ENCODE measurements at places on chromosomes 11 and 22.

GRCh38 chr11:117766576-117766975, 30.4 kb downstream of the DSCAML1 start:
- DNase-seq = no peak

DNA sequence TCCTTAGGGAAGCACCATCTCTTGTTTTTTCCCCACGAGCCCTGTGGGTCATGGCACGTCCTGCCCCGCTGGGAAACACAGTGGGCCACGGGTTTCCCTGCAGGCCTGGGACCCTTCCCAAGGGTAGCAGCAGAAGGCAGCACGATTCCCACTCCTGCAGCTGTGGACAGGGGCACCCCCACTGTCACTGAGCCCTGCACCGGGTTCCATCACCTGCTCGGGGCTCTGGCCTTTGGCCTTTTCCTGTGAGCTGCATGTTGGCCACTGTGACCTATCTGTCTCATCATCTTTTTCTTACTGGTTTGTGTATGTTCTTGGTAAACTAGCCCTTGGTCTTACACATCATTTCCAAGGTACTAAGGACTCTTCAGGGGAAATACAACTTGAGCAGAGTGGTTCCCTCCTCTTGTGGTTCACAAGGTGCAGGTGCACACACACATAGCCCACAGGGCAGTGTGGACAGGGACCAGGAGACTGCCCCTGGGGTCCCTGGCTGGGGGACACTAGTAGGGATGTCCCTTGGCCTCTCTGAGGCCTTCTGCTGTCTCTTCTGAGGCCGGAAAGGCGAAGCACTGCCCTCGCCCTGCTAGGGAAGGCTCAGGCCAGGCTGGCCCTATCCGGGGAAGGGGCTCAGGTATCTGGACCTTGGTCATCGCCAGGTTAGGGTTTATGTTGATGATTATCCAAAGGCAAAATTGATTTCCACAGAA, 19.0 kb upstream of the TXNRD2 start:
- DNase-seq = no peak

DNA sequence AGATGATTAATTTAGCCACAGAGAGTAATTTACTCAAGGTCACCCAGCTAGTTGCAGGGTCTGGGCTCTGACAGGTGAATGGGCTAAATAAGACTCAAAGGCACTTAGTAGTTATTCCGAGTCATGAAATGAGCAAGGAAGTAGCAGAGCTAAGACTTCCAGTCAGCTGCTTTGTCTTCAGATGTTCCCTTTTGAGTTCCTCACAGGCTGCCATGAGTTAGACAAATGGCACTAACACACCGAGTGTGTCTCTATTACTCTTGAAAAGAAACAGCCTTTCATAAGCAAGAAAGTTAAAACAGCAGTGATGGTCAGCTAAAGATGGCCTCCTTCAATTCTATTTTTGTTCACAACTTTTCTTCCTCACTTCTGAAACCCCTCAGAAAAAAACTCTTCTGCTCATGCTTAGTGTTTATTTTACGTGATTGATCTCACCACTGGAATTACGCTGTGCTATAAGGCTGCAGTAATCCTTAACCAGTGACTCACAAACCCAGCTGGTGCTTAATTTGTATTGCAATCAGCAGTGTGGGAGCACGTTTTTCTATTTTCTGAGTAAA, 389.1 kb downstream of the AASDHPPT start:
- no peak for DNase-seq

GRCh38 chr22:19530751-19531150, 6.5 kb upstream of the CLDN5 start:
- DNase-seq = no peak

DNA sequence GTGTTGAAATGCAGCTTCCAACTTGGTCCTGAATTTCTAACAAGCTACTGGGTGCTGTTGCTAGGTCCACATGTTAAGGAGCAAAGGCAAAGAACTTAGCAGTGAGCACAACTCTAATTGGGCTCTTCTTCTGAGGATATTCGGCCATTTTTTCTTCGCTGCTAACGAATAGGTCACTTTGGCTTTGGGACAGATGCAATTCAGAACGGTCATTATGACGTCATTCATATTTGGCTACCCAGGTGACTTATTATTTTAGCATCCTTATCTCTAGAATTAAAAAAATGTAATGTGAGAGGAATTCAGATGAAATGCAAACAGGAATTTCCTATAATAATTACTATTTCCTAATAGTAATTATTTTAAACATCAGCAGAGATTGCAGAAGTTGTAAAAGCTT, 13.9 kb downstream of the TMA7B start:
- no peak for DNase-seq

- DNase-seq = no peak
Measured at GRCh38 chr11:61684870-61685616, 4.9 kb downstream of the DAGLA start.

GRCh38 chr11:71499125-71499524, 27.9 kb upstream of the KRTAP5-7 start:
- DNase-seq = no peak

DNA sequence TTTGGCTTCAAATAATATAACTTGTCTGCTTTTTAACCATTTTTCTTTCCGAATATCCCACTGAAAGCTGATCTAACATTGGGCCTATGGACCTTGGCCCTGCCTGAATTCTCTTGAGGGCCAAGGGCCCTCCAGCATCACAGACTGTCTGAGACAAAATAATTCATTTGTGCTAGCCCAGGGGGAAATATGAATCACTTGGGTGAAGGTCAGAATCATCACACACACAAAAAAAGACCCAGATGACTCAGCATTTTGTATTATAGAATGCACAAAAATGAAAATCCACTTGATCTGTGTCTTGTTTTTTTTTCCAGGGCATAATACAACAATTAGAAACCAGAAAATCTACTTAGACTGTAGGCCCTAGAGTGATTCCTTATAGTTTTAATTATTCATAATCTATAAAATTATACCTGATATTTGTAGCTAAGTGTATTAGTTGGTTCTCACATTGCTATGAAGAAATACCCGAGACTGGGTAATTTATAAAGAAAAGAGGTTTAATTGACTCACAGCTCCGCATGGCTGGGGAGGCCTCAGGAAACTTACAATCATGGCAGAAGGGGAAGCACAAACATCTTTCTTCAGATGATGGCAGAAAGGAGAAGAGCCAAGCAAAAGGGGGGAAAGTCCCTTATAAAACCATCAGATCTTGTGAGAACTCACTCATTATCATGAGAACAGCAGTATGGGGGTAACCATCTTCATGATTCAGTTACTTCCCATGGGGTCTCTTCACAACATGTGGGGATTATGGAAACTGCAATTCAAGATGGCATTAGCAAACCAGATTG, 15.6 kb upstream of the RDX start:
- no peak for DNase-seq

GRCh38 chr11:121446752-121447156, 5.4 kb upstream of the SORL1 start:
- no peak for DNase-seq

GRCh38 chr11:131228378-131228777, 142.0 kb upstream of the NTM start:
- no peak for DNase-seq

- DNase-seq = no peak
Measured at GRCh38 chr22:38078046-38078840, 5.7 kb downstream of the SLC16A8 start.

- DNase-seq = no peak
Measured at GRCh38 chr11:32615422-32615821, 31.8 kb downstream of the EIF3M start.

GRCh38 chr11:65021003-65021402, 6.2 kb upstream of the SNX15 start:
- DNase-seq = no peak

GRCh38 chr11:67530282-67530592, 7.0 kb upstream of the CABP2 start:
- DNase-seq = no peak

- no peak for DNase-seq
Measured at GRCh38 chr22:35479985-35480550, 60.6 kb upstream of the RASD2 start.

- DNase-seq = no peak
Measured at GRCh38 chr11:102868339-102868738, 6.4 kb downstream of the MMP12 start.

All from stimulated activated CD8-positive, alpha-beta memory T cell treated with anti-CD3 and anti-CD28 coated beads, Interleukin-2, amount 100 ng/mL, for 1 hour (primary cell).